ENCODE measurements at places on chromosomes 12 and 14.

DNA sequence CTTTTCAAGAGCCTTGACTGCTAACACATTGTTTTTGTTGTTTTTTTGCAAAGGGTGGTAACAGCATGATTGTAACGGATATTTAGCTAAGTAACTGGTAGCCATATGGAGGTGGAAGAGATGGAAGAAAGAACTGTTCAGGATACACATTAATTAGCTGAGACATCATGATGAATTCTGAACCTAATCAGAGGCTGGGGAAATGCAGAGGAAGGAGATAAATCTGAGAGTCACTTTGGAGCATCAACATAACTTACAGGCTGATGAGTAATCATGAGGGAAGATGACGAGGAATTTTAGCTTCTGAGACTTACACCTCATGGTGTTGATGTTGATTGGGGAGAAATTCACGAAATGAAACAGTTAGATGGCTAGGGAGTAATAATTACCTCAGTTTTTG lies 62.3 kb downstream of the NIN start:
- no peak for DNase-seq

- DNase-seq: no peak
Measured at GRCh38 chr14:59313658-59314608, 125.5 kb downstream of the DAAM1 start.

DNA sequence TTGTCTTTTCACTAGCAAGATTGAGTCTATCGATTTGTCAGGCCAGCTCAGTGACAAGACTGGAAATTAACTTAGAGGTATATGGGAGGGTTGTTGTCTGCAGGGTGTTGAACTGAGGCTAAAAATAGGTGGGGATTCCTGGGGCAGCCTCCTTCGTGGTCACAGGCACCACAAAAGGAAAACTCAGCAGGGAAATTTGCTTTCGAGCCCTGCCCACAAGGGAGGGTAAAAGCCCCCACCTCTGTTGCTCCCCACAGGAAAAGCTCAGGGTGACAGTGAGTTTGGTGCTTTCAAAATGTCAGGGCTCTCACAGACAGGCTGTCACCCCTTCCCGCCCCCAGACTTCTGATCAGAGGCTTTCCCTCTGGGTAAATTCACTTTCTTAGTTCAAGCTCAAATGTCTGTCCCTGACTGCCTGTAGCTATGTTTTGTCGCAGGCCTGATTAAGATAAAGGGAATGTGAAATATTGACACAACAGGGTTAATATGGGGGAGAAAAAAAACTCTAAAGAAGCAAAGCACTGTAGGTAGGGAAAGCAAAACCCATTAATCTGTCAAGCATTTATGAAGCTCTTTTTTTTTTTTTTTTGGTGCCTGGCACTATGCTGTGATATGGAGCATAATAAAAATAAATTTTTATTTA lies 11.7 kb upstream of the NFKBIA start:
- no peak for DNase-seq

DNA sequence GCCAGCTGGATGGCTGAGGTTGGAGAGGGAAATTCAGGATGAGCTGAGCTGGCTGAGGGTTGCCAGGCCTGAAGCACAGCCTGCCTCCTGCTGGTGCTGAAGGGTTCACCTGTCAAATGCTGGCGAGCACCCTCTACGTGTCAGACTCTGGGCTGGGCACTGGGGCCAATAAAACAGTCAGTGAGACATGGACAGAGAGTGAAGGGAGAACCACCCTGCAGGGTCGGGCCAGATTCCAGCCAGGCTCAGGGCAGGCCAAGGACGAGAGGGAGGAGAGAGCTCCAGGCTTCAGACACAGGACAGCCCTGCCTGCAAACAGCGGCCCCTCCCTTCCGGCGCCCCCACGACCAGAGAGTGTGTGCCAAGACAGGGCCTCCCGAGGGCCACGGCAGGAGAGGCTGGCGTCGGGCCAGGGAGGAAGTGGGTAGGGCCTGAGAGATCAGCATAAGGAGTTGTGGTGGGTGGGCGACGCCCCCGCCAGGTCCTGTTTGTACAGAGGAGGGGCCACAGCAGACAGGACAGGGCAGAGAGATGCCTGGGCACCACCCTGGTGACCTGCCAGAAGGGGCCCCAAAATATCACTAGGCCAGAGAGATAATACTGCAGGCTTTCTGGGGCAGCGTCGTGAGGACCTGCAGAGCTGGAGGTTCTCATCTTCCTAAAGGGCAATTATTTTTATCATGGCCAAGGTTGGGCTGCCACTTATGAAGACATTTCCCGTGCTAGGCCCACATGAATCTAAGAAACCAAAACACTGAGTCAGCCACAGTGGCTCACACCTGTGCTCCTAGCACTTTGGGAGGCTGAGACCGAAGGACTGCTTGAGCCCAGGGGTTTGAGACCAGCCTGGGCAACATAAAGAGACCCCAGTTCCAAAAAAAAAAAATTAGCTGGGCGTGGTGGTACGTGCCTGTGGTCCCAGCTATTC lies 73.1 kb upstream of the GPR68 start:
- DNase-seq: peak; percentile 9

DNA sequence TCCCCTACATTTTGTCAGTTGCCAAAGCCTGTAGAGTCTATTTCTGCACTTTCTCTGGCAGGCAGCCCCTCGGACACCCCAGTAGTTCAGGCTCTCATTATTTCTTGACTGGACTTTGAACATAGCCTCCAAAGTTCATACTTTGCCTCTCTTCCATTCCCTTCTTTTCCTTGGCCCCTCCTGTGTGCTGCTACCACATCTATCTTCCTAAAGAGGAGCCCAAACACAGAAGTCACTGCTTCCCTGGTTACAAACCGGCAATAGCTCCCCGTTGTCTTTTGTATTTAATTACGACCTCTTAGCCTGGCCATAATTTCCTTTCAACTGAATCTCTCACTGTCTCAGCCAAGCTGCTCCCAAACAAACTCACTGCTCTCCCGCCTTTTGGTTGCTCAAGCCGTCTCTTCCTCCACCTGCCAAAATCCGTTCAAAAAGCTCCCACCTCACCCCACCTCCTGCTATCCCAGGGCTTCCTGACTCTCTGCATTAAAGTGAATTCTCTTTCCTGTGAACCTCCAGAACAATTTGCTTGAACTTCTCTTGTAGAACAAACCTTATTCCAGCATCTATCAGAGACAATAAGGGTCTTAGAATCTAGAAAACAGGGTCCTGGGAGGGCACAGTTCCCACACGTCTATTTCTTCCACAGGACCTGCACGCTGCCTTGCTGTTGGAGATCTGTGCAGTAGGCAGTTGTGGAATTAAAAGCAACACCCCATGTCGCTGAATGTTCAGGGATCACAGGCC lies 46.9 kb downstream of the PRMT8 start:
- no peak for DNase-seq

- peak; percentile 91 for DNase-seq
Measured at GRCh38 chr12:116455540-116456329, 103.4 kb upstream of the MAP1LC3B2 start.

GRCh38 chr14:101502761-101503392 lies 58.4 kb upstream of the DIO3 start:
- no peak for DNase-seq

DNA sequence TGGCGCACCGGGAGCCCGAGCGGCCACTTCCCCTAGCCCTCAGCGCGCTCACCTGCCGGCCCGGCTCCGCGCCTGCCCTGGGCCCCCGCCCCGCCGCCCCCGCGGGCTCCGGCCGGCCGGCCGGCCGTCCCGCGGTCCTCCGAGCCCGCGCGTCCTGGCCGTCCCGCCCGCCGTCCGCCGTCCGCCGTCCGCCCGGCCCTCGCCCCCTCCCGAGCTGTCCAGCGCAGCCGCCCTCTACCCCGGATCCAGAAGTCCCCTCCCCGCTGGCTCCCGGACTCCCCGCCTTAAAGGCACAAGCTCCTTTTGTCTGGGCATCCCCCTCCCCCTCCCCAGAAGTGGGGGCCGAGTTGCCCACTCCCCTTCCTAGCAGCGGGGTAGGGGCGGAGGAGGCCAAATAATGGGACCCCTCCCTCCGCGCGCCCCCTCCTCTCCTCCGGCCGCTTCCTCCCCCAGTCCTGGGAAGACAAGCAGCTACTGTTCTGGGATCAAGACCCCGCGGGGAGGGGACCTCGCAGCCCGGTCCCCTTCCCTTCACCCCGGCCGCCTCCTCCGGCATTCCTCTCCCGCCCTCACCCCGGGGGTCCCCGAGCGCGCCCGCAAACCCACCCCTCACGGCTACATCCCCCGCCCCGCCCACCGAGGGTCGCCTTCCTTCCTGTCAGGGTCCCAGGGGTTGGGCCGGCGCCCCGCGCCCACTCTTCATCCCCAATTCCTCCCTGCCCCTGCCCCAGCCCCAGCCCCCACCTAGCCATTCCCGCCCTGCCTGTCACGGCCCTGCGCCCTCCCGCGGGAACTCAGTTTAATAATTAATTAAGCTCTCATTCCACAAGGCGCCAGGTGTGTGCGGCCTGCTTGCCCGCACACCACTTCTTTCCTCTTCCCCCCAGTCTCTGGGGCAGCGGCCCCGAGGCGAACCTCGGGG lies at the start of gene ADCY6:
Gene ADCY6 (minus strand): TSS at position 236 of the 922 bp plus-strand sequence. CDS start 5,655 bp downstream, outside the sequence.
- peak; percentile 54 for DNase-seq

- DNase-seq: no peak
Measured at GRCh38 chr14:22837750-22838538, 1.6 kb downstream of the MMP14 start.

- no peak for DNase-seq
Measured at GRCh38 chr12:43669373-43669772, 89.2 kb downstream of the PUS7L start.

DNA sequence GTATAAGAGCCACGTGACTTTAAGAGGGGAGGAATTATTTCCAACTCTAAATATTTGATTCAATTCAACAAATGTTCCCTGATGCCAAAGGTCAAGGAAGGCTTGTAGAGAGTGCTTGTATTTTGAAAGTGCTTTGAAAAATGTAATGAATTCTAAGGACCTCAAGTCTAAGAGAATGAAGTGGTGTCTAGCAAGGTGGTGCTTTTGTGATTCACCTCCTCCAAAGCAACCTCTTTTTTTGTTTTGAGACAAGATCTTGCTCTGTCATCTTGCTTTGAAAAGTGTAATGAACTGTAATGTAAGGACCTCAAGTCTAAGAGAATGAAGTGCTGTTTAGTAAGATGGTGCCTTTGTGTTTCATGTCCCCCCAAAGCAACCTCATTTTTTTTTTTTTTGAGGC lies 13.7 kb downstream of the AK7 start:
- DNase-seq: no peak

- peak; percentile 10 for DNase-seq
Measured at GRCh38 chr12:2535583-2536204, 259.1 kb upstream of the FKBP4 start.

DNA sequence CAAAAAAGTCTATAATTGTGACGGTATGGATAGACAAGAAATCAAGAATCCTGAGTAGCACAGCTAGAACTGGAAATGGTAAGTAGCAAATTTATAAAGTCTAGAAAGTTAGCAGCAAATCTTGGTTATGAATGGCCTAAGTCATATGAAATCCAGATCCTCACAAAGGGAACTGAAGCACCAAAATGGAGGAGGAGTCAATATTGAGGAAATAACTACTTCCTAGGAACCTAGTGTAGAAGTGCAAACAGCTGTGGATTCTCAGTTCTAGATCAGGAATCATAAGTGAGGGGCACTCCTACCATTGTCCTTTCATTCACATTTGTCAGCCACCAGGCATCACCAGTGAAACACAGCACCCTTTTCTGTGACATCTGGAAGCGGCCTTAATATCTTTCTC lies 202.2 kb upstream of the DCN start:
- no peak for DNase-seq

DNA sequence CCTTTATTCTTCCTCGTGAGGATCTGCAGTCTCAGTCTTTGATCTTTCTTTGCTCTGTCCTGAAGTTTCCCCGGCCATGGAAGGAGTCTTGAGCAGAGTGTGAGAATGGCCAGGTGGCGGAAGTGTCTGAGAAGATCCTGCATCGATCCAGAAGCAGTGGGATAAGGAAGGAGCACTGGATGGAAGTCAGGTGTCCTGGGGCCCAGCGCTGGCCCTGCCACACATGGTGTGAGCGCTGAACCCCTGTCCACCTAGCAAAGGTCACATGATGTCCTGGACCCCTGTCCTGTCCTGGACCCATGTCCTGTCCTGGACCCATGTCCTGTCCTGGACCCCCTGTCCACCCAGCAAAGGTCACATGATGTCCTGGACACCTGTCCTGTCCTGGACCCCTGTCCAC lies 111.8 kb upstream of the MED13L start:
- DNase-seq: no peak

- DNase-seq: no peak
Measured at GRCh38 chr14:92963301-92964123, 40.6 kb downstream of the CHGA start.

GRCh38 chr12:76084863-76085519 lies 506 bp upstream of the NAP1L1 start:
- no peak for DNase-seq
